Stimulated activated CD8-positive, alpha-beta memory T cell treated with anti-CD3 and anti-CD28 coated beads, Interleukin-15, amount 100 ng/mL, for 1 hour (primary cell): ENCODE measurements at places on chromosomes 2 and 18.

DNA sequence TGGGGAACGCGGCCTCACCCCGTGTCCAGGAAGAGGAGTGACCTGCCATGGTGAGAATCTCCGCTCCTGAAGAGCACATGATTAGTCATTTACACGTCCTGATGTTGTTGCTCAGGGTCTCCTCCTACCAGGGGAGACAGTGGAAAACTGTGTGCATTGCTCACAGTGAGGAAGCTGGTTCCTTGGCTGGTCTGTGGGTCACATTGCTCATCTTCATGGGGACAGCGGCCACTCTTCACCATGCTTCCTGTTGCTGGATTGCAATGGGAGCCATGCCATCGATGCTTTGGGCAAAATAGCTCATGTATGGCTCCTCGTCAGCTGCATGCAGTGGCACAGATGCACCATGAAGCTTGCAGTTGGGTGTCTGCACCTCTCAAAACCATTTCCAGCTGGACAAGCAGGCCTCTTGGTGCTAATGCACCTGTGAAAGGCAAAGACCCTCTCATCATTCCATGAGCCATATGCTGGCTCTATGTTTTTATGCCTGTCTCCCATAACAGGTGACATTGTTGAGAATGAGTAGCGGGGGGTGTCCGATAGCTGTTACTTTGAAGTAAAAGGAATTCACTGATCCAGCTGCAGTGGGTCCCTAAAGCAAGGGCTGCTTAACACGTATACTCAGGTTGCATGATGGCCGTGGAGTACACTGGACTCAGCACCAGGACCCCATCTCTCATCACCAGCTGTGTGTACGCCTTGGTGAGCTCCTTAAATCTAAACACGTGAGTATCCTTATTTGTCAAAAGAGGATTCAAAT lies 135.0 kb upstream of the ALKAL2 start:
- DNase-seq: no peak

DNA sequence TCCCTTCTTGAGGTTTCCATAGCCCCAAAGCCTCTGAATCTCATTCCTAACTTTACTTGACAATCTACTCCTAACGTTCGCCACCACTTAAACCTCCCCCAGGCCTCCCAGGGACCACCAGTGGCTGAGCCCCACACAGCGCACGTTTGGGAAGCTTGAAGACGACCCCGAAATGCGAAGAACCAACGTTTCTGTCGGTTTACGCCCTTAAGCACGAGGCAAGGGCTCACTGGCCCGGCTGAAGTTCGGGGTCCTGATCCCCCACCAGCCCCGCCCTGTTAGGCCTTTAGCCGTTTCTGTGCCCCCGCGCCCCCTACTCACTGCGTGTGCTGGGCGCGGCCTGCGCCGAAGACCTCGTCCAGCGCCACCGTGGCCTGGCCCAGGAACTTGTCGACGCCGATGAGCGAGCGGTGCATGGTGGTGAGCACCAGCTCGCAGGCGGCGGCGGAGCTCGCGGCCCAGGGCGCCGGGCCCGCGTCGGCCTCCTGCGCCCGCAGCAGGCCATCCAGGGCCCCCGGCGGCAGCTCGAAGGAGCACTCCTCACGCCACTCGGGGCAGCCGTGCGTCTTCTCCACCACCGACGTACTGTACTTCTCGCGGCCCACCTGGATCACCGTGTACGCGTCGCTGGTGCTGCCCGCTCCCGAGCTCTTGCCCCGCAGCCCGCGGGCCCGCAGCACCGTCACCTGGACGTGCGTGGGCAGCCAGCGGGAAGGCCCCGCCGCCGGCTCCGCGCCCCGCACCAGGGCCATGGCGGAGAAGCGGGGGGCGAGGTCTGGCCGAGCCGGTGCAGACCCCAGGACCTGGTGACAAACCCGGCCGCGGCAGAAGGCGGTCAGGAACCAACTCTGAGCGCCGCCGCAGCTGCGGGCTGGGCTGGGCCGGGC lies 479 bp downstream of the RAB11FIP5 start:
- DNase-seq: no peak

- no peak for DNase-seq
Observed at GRCh38 chr2:215542690-215543089, 106.8 kb upstream of the FN1 start.

- DNase-seq: no peak
Observed at GRCh38 chr2:121790276-121790956, 35.0 kb downstream of the TSN start.

DNA sequence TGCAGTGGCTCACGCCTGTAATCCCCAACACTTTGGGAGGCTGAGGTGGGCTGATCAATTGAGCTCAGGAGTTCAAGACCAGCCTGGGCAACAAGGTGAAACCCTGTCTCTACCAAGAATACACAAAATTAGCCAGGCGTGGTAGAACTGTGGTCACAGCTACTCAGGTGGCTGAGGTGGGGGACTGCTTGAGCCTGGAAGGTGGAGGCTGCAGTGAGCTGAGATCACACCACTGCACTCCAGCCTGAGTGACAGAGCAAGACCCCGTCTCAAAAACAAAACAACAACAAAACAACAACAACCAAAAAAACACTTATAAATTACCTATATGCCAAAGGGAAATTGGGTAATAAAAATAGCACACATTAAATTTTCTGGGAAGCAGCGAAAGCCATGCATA lies 141.6 kb downstream of the HDAC4 start:
- no peak for DNase-seq

DNA sequence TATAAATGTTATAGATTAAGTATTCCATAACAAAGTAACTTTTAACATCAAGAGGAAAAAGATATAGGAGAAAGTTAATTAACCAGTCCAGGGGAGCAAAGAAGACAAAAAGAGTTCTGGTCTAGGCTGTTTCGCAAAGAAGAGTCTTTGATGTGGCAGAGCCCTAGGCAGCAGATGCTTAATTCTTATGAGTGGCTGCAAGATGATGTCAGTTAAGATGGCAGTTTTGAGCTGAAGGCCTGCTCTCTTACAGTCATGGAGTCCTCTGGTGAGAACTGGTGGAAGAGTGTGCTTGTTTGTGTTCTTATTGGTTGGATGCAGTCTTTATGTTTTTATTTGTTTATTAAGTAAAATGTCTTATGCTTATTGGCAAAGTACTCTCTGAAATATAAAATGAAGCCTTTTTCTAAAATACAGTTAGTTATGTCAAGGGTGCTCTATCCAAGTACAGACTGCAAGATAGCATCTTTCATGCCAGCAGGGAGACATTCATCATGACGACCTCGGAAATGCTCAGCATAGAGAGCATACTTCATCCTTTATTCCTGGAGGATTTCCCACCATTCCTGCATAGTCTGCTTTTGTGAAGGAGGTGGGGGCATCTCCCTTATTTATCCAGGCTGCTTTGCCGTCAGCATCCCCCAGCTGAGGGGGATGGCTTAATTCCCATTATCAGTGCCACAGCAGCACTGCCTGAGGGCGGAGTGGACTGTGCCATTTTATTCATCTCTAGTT lies 38.9 kb upstream of the SERPINE2 start:
- DNase-seq: no peak

- no peak for DNase-seq
Observed at GRCh38 chr2:224901121-224901676, 141.1 kb downstream of the DOCK10 start.

DNA sequence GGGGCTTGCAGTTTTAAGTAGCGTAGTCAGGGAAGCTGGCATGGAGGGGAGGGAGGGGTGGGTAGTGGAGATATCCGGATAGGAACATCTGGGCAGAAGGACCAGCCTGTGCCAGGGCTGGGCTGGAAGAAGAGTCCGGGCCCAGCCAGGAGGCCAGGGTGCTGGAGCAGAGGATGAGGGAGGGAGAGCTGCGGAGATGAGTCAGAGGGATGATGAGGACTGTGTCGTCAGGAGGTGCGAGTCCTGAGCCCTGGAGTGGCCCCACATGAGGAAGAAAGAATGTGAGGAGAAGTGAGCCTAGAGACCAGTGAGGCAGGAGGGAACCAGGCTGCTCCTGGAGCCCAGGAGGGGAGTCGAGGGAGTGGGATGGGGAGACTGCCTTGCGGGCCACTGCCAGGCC lies 82.4 kb downstream of the CTIF start:
- DNase-seq: no peak
